GM12865 (cell line): ENCODE measurements at places on chromosomes 1 and 21.

DNA sequence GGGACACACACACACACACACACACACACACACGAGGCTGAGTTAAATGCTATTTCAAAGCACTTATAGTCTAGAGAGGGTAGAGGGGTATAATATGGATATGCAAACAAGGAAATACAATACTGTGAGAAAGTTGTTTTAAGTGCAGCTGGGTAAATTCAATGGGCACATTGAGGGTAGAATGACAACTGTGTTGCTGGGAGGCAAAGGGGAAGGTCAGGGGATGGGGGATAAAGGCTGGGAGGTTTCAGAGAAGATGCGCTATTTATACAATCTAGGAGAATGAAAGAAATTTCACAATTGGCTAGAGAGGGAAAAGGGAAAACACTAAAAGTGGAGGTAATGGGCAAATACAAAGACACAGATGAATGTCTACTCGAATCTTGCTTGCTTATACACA is 19.4 kb downstream of the EXTL2 start:
- DNase-seq, result no peak

DNA sequence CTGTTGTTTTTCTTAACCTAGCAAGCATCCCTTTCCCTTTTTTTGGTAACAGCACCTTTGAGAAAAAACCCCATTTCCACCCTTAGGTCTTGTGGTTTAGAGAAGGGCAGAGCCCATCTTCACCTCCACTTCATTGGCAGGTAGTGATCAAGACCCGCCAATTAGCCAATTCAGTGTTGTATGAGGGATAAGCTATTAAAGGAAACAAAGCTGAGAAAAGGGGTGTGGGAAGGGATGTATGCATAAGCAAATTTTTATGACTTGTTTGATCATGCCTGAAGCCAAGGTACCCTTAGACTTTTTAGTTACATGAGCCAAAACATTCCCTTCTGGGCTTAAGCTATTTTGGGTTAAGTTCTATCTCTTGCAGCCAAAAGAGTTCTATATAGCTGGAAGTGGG is 3.6 kb upstream of the ZNF697 start:
- DNase-seq, result peak; percentile 19

DNA sequence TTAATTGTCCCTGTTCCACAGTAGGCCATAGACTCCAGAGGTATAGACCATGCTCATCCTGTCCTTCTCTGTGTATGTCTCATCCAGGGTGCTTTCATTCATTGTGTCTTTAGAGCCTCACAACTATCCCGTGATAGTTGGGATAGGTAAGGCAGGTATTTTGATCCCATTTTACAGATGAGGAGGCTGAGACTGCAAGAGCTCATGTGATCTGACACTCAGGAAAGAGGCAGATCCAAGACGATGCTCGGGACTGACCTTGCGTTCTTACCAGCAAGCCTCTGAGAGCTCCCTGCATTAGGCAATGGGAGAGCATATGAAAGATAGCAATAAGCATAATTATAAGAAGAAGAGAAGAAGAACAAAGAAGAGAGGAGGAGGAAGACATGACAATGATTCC is 42.8 kb downstream of the RCSD1 start:
- DNase-seq, result no peak

DNA sequence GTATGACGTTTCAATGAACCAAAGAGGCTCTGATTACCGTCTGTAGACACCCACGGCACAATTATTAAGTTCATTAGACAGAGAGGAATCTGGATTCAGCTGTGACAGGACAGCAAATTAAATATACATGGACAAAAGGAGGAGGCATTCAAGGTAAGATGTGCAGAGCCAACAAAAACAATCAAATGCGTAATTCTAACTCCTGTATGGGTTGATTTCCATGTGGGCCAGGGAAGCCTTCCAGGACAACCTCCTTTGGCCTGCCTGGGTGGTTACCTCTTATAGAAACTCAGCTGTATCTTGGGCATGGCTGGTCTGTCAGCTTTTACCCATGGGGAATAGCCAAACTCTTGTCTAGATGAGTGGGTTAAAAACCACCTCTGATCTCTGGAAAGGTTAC is 43.8 kb downstream of the CCN1 start:
- DNase-seq, result no peak

GRCh38 chr1:33762962-33763361 is 100.9 kb upstream of the HMGB4 start:
- no peak for DNase-seq

DNA sequence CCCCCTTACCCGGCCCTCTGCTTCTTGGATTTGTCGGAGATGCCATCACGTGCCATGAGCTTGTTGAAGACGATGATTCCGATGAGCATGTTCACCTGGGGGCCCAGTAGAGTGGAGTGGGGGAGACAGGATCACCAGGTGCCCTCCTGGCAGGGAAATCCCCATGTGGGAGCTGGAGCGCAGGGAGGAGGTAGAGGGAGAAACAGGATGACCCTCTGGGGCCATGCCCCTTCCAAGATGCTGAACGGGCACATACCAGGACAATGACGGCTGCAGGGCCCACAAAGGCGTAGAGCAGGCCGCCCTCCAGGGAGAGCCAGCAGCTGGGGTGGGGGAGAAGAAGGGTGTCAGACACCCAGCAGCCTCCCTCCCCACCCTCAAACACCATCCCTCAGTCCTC is 28.6 kb downstream of the ADGRB2 start:
- DNase-seq, result no peak

DNA sequence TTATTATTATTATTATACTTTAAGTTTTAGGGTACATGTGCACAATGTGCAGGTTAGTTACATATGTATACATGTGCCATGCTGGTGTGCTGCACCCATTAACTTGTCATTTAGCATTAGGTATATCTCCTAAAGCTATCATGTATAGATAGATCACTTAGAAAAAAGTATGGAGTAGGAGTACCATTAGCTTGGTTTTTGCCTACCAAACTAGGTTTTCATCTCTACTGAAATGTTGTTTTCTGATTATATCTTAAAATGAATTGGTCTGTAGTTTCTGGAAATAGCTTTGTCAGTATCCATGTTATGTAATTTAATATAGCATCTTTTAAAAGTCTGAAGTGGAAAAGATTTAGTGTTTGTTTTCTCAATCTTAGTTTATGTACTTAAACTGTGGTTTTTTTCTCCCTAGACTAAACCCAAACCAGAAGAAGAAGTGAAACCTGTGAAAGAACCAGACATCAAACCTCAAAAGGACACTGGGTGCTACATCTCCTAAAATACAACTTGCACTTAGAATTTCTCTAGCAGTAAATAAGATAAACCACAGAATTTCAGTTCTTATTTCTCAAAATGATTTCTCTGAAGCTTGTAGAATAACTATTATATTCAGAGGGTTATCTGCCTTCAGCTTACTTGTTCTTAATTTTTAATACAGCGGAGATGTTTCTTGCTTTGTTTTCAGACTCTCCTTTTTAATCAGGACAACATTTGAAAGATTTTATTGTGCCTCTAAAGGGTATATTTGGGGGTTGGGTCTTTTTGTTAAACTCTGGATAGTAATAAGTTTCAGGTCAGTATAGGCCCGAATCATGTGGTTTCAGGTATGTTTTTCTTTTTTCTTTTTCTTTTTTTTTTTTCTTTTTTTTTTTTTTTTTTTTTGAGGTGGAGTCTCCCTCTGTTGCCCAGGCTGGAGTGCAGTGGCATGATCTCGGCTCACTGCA is 4.5 kb upstream of the FAM177B start:
- DNase-seq, result peak; percentile 84

DNA sequence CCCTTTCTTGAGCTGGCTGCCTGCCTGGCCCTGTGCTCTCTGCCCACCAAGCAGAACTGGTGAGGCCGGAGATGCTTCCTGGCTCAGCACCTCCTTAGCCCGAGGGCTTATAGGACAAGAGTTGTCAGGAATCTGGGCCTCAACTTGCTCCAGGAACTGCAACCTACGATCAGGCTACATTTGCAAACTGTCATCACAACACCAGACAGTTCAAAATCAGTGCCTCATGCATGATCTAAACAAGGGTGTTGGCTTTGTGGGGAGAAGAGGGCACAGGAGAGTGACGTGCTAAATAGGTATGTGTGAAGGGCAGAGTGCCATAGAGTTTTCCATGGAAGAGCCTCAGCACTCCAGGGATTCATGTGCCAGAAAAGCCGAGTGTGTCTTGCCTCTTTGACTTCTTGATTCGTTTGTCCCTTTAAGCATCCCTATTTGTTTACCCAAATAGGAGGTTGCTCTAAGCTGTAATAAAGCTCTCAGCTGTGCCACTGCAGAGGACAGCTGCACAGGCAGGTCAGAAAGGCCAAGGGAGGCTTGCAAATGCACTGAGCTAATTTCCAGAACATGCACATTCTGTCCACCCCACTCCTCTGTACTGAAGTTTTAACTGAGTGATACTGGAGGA is 30.2 kb upstream of the NEK2 start:
- no peak for DNase-seq

GRCh38 chr1:71785450-71785849 is 496.9 kb downstream of the NEGR1 start:
- no peak for DNase-seq
